Cortex of kidney (tissue), 1 donor: ENCODE measurements at places on chromosomes 3 and 15.

DNA sequence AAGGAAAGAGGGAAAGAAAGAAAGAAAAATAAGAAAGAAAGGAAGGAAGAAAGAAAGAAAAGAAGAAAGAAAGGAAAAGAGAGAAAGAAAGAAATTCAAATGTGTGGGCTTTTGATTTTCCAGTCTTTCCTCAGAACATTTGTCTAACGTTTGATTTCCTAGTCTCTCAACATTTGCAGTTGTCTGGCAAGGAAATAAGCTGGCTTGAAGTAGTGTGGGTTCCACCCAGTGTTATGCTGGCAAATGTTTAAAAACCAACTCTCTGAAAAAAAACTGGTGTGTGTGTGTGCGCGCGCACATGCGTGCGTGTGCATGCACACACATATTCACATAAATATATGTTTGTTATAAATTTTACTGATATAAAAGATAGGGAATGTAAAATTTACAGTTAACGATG is 54.6 kb upstream of the C3orf49 start:
- no peak for DNase-seq

- no peak for DNase-seq
These were observed 55.5 kb upstream of the MRPS22 start for GRCh38 chr3:139288266-139288821.

- no peak for DNase-seq
These were observed 33.0 kb upstream of the ARL14 start for GRCh38 chr3:160643994-160644393.

DNA sequence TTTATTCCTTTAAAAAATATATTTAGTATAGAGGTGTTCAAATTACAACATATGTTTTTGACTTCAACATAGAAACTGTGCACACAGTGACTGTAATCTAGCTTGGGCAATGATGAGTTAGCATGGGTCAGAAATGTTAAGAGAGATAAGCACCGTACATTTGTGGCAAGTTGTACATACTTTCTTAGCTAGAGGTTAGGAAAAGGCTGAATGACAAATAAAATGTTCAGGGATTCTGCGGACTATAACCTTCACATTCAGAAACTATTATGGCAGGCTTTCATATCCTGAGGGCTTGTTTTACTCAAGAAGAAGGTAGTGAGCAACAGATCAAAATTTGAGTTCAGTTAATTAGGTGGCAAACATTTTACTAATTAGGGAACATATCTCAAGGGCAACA is 379.7 kb upstream of the EPHA6 start:
- DNase-seq, result no peak

GRCh38 chr3:50213373-50213772 is 8.3 kb downstream of the SLC38A3 start:
- DNase-seq, result no peak

DNA sequence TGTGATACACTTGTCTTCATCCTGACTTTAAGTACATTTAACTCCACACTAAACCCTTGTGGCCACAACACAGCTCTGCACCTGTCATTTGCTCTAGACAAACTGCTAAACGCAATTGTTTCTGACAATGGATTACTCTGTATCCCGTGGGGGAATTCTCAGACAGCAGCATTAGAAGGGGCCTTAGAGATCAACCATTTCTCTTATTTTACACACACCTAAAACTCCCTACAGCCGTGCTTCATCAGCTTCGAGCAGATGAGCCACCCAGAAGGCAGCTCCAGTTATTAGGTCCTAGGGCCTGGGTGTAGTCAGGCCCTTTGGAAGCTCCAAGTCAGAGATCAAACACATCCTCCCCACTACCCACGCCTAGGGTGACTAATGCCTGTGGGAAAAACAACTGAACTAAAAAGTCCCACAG is 1.3 kb upstream of the IL12A start:
- DNase-seq, result no peak
